ENCODE measurements at places on chromosomes 6 and 20.

- DNase-seq, result no peak
Observed at GRCh38 chr6:84018453-84019061, 15.0 kb upstream of the MRAP2 start.

DNA sequence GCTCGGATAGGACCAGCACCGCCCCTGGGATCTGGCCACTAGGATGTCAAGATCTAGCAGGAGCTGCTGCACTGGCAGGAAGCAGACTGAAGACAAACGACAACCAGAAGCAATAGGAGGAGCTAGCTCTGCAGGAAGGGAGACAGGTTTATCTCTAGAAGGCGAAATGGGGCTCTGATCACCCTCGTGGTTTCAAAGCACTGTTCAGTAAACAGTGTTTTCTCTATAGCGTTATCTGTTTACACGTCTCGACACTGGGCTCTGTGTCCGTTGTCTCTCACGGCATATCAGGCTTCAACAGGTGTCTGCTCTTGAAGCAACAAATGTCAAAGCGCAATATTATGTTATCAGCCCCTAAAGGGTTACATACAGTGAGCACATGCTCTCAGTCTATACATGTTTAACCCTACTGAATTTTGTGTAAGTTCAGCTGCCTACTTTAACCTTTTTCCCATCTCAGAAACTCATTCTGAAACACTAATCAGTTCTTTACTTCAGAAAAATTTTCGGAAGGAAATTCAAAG lies 23.8 kb downstream of the TMEM14B start:
- DNase-seq, result no peak

- no peak for DNase-seq
Observed at GRCh38 chr6:99138445-99138844, 190.7 kb upstream of the FBXL4 start.

- no peak for DNase-seq
Observed at GRCh38 chr6:3723966-3724365, 27.5 kb downstream of the PXDC1 start.

DNA sequence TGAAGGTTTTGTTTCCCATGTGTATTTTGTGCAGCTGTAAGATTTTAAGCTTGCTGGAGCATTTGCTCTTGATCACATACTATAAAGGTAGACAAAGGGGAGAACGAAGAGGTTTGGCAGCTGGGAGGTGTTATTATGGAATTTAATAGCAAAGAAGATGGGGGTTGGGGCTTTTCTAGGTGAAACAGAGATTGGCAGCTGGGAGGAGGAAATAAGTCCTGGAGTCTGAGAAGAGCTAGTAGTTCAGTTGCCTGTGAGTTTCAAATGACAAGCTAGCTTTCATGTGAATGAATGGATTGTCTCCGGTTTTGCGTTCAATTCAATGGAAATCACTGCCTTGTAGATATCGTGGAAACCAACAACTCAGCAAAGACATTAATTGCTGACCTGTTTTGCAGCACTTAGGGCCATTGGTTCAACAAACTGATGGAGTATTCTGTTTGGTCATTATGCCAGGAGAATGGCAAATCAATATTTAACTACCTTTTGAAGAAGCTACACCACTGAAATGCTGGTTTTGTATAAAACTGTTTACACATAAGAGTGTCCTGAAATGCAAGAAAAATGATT lies 38.1 kb upstream of the FLRT3 start:
- DNase-seq, result no peak

- no peak for DNase-seq
Observed at GRCh38 chr20:60050193-60050947, 92.1 kb downstream of the CDH26 start.

DNA sequence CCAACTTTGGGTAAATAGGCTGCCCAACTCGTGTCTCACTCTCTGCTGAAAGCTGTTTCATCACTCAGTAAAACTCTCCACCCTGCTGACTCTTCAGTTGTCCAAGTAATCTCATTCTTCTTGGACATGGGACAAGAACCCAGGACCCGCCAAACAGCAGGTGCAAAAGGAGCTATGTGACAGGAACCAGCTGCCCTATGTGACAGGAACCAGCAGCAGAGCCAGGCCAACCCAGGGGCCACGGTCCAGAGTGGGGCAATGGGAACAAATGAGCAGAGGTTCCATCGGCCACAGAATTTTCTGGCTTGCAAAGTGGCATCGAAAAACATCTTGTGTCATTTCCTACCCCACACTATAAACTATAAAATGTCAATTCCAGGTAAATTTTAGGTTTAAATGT lies 56.5 kb downstream of the MOXD1 start:
- DNase-seq, result no peak

- DNase-seq, result no peak
Observed at GRCh38 chr6:73083886-73084285, 141.4 kb downstream of the KHDC1L start.

DNA sequence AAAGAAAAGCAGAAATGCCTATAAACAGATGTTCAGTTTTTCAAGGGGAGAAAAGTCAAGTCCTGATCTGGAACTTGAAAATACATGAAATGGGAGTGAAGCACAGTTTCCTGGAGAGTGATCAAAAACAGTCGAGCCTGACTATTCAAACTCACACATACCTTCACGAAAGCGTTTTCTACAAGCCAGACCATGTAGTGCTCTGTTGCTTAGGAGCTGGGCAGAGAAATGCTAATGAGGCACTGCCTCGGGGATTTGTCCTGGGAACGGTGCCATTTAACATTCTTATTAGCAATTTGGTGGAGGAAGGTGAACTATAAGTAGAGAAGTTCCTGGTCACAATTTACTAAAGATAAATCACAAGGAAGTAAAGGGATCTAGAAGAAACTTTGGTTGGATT lies 5.9 kb downstream of the NHSL1 start:
- no peak for DNase-seq

DNA sequence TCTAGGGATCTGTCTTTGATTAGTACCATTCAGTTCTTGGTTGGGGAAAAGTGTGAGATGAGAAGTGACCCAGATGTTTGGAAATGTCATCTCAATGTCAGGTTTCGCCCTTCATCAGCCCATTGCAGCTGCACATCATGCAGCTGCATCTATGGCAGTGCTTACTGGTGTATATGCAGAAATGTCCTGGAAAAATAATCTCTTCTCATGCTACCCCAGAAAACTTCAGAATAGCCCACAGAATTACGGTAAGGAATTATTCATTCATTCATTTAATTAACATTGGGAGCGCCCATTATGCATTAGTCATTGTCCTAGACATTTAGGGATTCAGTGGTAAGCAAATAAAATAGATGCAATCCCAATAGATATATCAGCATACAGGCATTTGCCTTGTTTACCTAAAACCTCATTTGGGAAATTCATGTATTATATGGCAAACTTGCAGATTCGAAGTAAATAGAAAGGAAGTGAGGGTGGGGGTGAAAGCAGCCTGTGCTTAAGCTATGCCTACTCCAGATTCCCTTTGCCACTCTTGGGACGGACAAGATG lies 89.2 kb downstream of the PDE7B start:
- no peak for DNase-seq

GRCh38 chr6:2970034-2970685 lies 1.2 kb downstream of the SERPINB6 start:
- DNase-seq, result no peak

GRCh38 chr6:131924881-131925474 lies 26.2 kb downstream of the CCN2 start:
- DNase-seq, result peak; percentile 33

- no peak for DNase-seq
Observed at GRCh38 chr6:109336221-109336961, 45.9 kb downstream of the CD164 start.

GRCh38 chr6:63573899-63574553 lies 1.7 kb downstream of the LOC128125822 start:
- DNase-seq, result peak; percentile 11

DNA sequence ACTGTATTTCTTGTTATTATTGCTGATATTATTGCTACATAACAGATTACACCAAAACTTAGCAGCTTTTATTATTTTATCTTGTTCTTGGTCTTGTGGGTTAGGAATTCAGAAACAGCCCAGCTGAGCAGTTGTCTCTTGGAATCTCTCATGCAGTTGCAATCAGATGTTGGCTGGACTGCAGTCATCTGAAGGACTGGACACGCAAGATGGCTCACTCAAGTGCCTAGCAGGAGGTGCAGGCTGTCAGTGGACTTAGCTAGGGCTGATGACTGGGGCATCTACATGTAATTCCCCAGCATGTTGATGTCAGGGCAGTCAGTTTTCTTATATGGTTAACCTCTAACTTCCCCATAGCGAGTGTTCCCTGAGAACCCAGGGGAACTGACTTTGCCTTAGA lies 128.6 kb upstream of the PLCB4 start:
- DNase-seq, result no peak

GRCh38 chr20:19835533-19836222 lies 77.6 kb downstream of the RIN2 start:
- no peak for DNase-seq

DNA sequence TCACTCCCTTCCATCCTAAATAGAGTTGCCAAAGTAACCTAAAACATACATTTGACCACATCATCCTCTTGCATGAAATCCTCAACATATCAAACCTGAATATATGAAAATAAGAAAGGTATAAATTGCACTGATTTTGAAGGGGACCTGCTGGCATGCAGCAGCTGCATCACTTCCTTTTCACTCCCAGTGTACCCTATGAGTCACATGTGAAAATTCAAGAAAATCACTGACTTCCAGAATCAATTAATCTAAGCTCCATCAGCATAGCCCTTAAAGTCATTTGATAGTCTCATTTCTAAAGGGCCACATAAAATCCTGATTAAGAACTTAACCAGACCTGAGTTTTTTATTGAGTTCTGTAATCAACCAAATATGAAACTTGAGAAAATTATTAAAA lies 24.3 kb downstream of the SNX14 start:
- DNase-seq, result no peak

DNA sequence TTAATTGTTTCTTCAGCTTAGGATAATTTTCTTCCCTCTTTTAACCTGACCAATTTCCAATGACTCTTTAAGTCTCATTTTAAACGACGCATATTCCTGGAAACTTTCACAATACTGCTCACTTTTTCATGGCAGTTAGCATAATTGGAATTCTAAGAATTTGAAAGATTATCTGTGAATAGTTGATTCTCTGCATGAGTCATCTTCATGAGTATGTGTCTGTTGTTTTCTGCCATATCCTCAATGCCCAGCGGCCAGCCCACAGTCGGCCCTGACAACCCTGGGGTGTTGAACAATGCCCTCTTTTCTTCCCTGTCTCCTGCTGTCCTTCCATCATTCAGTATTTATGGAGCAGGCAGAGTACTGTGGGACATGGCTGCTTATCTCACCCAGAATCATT lies 554.2 kb downstream of the CDH26 start:
- no peak for DNase-seq

DNA sequence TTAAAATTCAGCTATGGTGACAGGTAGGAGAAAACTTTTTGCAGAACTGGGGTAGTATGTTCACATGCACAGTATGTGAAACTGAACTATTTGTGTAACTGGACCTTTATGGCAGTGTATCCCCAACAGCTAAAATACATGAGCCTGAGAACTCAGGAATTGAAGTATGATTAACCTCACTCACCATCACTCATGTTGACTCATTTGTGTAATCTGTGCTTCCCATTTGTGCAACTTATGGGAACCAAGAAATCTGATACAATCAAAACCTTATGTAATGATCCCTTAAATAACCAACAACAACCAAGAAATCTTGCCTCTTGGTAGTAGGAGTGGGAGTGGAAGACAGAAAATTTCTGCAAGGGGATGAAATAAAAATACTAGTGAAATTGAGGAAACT lies 674.9 kb downstream of the HDGFL1 start:
- no peak for DNase-seq

GRCh38 chr6:159701413-159701999 lies 8.5 kb upstream of the SOD2 start:
- DNase-seq, result no peak

- peak; percentile 23 for DNase-seq
Observed at GRCh38 chr20:3248167-3248992, 9.4 kb upstream of the SLC4A11 start.

- DNase-seq, result peak; percentile 4
Observed at GRCh38 chr6:84227044-84227433, 404 bp downstream of the CEP162 start.

DNA sequence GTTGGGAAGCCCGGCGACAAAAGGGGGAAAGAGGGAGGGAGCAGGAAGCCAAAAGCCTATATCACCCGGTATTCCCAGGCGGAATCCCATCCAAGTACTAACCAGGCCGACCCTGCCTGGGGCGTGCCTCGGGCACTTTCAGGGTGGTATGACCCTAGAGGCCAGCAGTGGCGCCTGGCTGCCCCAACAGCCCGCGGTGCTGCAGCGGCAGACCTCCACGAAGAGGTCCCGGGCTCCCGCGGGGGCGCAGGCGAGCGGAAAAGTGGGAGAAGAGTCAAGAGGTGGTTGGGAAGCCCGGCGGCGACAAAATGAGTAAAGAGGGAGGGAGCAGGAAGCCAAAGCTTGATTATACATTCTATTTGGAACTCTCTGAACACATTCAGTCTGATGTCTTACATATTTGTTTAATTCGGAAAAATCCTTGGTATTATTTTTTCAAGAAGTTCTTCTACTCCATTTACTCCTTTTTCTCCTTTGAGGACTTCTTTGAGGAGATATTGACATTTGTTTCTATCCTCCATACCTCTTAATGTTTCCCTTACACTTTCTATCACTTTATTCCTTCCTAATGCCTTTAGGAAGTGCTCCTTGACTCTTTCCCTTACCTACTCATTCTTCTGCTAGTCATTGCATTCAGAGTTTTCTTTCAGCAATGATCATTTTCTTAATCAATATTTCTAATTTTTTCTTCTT lies 11.5 kb downstream of the TREML4 start:
- no peak for DNase-seq

- no peak for DNase-seq
Observed at GRCh38 chr6:33947916-33948594, 144.3 kb upstream of the MLN start.

GRCh38 chr6:116047173-116047933 lies 13.3 kb downstream of the FRK start:
- peak; percentile 8 for DNase-seq

DNA sequence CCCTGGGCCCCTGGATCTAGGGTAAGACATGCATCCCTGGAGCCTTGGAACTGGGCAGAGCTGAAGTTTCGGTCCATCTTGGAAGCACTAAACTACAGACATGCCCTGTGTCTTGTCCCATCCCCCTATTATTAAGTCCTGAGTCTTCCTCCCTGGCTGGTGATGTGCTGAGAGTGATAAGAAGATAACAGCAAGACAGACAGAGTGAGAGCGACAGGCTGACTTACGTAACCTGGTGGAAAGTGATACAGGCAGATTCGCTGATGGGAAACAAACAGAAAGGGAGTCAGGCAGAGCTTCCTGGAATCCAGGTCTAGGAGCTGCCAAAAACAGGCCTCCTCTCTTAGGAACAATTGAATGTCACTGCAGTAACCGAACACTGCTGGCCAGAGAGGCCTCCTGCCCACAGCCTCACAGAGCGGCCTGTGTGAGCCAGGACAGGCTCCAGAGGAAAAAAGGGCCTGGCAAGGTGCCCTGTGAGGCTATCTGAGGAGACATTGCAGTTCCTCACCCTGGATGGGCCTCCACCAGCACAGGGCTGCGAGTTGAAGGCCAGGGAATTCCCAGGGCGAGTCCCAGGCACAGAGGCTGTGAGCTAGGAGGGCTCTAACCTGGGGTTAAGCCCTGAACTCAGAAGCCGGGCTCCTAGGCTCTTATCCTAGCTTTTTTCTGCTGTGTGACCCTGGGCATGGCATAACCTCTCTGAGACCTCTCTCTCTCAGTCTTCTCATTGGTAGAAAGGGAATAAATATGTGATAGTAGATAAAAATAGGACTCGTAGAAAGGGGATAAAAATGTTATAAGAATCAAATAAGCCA lies 34.2 kb upstream of the B4GALT5 start:
- no peak for DNase-seq
